Hepatocyte (in vitro differentiated cells): ENCODE measurements at places on chromosomes 7 and 10.

DNA sequence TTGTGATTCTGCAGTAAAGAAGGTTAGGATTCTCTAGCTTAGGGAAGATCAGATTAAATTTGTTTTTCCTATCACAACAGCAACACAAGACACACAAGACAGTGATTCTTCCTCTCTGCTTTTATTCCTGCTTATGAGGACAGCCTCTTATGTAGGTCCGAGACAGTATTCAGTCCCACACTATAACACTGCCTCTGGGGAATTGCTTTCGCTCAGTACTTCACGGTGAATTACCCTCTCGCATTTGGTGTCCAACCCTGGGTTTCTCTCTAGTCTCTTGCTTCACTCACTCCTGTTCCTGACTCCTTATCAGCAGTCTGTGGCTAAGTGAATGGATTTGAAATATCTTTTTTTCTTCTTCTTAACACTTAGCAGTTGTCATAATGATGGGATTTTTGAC is 1.7 kb downstream of the HIF1AN start:
- no peak for DNase-seq

DNA sequence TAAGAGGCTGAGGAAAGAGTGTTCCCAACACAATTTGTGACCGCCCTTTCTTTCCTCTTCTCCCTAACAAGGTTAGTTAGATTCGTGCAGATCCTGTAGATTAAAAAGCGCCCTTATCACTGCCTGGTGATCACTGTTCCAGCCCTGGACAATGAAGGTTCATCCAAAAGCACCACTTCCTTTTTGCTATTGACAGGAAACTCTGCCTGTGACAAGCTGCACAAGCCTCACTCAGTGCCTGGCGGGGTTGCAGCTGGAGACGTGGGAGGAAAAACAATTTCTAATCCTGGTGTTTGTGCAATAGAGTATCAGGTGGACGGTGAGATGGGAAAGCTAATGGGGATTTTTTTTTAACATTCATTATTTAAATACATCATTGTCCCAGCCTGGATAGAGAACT is 105.9 kb upstream of the CAV2 start:
- no peak for DNase-seq

DNA sequence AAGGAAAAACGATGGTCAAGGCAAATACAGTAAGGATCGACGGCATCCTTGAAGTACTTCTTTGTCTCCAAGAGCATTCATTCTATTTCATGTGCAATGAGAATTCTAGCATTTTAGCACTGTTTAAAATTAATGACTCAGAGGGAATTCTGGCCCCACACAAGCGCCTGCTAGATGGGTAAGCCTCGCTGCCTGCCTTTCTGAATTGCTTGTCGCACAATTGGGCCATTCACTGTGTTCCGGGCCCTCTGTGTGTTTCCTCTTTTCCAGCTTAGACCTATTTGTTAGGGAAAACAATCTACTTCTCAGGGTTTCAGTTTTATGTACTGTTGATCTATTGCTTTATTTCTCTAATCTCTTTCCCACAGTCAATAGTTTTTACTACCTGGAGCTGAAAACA is 204.7 kb upstream of the ZNF32 start:
- DNase-seq, result no peak

DNA sequence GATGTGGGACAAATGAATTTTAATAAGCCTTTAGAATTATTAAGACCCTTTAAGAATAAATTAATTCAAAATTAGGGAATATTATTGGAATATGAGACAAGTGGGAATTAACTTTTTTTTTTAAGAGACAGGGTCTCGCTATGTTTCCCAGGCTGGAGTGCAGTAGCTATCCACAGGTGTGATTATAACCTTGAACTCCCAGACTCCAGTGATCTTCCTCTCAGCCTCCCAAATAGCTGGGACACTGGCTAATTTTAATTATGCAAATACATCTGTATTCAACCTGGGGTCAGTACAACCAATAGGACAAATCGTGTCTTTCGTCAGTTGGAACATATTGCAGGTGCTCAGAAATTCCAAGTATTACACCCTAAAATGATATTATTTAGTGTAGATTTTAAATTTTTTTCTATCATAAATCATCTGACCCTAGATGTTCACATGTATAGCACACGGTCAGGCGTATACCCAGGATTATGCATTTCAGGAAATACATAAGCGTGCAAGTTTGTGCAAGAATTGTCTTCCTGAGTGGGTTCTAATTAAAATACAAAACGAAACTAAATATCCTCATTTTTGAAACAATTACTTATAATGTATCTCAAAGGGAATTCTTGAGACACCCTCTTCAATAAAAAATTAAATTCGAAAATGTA is 1.2 kb downstream of the NT5C3A start:
- no peak for DNase-seq

- no peak for DNase-seq
Measured at GRCh38 chr7:63899691-63900393, 98.8 kb upstream of the ZNF722 start.

DNA sequence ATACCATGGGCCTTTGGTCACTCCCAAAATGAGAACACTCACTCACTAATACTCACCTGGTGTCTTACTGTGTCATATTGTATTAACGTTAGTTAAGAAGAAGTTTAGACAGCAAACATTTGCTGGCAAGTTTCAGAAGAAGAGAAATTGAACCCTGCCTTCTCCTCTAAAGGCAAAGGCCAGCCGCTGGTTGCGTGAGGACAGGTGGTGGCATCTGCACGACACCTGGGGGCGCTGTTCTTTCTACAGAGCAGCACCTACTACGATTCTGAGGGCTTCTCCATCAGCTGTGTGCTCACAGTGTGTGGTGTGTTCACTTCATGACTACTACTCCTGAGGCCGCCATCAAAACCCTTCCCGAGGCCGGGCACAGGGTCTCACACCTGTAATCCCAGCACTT is 17.9 kb upstream of the CLEC2L start:
- DNase-seq, result no peak

DNA sequence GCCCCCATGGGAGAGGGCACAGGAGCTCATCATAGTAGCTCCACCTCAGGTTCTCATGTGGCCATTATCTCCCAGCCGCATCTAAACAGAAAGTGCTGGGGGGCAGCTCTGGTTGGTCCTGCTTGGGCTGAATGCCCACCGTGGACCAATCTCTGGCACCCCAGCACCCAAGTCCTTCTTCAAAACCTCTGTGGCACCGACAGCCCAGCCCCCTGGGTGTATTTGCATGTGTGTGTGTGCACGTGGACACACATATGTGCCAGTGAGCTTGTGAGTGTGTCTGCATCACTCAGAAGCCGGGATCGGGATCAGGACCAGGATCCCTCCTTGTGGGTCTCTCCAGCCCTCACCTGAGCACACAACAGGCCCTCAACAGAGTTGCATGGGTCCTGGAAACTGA is 68.2 kb downstream of the ALOX5 start:
- no peak for DNase-seq

DNA sequence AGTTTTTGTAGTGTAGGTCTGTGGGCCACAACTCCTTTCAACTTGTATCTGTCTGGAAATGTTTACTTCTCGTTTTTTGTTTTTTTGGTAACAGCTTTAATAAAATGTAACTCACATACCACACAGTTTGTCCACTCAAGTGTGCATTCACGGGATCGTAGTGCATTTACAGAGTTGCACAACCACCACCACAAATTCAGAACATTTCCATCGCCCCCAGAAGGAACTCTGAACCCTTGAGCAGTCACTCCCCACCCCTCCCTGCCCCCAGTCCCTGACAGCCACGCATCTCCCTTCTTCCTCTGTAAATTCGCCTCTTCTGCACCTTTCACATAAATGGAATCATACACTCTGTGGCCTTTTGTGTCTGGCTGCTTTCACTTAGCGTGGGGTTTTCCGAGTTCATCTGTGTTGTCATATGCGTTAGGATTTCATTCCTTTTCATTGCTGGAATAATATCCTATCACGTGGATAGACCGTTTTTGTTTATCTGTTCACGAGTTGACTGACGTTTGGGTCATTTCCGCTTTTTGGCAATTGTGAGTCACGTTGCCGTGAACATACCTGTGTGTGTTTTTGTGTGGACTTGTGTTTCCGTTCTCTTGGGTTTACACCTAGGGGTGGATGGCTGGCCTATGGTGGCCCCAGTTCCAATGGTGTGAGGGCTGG is 10.3 kb downstream of the JAKMIP3 start:
- DNase-seq, result no peak

DNA sequence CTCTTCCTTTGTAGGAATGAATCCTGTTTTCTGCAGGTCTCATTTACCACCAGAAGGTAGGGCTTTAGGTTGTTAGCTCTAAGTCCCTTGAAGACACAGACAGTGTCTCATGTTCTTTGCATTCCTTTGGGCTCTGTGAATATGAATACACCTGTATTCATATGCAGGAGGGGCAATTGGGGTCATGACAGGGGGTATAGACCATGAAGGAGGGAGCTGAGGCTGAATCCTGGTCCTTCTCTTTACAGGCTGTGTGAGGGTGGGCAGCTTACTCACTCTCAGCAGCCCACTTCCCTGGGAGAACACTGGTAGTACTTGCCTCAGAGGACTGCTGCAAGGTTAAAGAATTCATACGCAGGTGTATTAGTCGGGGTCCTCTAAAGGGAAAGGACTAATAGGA is 267.2 kb upstream of the MGMT start:
- no peak for DNase-seq

- DNase-seq, result no peak
Measured at GRCh38 chr7:133491201-133491691, 238.4 kb downstream of the EXOC4 start.

- DNase-seq, result no peak
Measured at GRCh38 chr7:82816272-82816671, 346.4 kb downstream of the PCLO start.
